Right renal cortex interstitium (tissue), 3 donors: ENCODE measurements at places on chromosomes 13 and 19. TPM values are rescaled to one million over a fixed set of nuclear protein-coding genes. Genes with fewer than 3 reads are reported as not detected.

Gene CEACAM4
- not detected for polyA plus RNA-seq

Gene PROZ
- polyA plus RNA-seq, result 2.8 TPM

Gene NXNL1
- polyA plus RNA-seq, result not detected

Gene ZNF225
- polyA plus RNA-seq, result 12.1 TPM

Gene ZNF43
- polyA plus RNA-seq, result 43.1 TPM
